ENCODE measurements at places on chromosomes 16 and 17.

DNA sequence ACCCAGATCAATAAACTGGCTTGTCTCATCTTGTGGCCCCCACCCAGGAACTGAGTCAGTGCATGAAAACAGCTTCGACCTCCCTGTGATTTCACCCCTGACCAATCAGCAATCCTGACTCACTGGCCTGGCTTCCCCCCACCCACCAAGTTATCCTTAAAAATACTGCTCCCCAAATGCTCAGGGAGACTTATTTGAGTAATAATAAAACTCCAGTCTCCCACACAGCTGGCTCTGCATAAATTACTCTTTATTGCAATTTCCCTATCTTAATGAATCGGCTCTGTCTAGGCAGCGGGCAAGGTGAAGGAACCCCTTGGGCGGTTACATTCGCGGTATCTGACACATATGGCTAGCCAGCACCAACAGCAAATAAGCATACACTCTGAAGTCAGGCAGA lies 9.8 kb upstream of the RABEP1 start:
- H3K4me1 ChIP-seq, result no peaks in the 10 kb centered on the region
- no peak overlapping the region for H3K27ac ChIP-seq
- no peaks in the 10 kb centered on the region for H3K36me3 ChIP-seq
- H3K4me3 ChIP-seq, result no peak overlapping the region
- no peak for DNase-seq

DNA sequence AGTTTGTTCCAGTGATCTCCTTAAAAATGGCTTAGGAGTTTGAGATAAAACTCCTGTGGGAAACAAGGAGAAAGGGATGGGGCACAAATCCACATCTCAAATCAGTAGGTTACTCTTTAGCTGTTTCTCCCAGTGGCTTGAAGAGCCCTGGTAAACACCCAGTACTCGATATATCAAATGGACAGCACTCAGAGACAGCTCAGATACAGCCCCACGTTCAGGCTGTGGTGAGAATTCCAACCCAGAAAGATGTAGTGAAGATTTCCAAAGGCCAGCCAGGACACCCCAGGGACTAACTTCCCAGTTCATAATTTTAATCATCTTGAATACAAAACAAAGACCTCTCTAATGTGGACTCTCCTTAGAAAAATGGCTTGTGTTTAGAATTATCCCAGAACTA lies 6.4 kb upstream of the VEZF1 start:
- DNase-seq, result no peak
- H3K27me3 ChIP-seq, result no peaks in the 10 kb centered on the region
- peaks cover 5% of the 10 kb centered on the region for H3K36me3 ChIP-seq
- H3K27ac ChIP-seq, result no peak overlapping the region

DNA sequence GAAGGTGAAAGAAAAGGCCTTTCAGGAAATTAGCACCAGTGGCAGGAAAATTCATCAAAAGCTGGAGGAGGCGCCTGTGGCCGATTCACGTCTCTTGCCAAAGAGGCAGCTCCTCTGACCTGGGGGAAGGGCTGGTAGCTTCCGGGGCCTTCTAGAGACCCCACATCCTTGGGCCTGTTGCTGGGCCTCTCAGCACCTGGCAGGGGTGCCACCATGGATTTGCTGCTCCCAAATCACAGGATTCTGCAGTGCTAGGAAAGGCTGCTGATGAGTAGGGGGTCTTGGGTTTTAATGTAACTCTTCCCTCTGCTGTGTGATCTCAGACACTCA lies 11.6 kb upstream of the CBFB start:
- H3K27me3 ChIP-seq, result peaks cover 18% of the 10 kb centered on the region
- DNase-seq, result no peak
- H3K36me3 ChIP-seq, result no peaks in the 10 kb centered on the region
- H3K4me3 ChIP-seq, result no peak overlapping the region
- no peaks in the 10 kb centered on the region for H3K4me1 ChIP-seq
- H3K27ac ChIP-seq, result no peak overlapping the region

DNA sequence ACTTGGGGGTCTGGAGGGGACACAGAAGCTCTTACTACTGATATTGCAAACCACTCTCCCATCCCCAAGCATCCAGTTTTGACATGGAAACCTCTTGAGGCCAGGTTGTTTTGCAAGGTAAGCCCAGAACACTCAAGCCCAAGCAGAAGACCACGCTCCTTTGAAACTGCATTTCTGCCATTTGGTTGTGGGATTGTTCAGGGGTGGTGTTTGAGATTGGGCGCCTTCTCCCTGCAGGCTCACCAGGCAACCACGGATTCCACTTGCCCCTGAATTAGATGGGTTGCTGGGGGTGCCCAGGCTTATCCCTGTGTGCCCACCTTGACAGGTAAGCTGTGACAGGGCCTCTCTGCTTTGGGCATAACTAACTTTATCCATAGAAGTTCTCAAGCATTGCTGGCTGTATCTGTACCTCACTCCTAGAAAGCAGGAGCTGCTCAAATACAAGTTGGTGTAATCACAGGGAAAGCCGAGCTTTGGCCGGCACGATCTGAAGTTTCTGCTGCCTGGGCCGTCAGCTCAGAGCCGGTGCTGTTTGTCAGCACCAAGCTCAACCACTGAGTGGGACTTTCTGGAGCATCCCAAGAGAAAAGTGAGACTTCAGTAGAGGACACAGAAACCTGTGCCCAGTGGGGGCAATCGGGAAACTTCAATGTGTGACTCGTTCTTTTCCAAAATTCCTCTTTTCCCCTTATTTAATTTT lies 93.6 kb downstream of the CYLD start:
- no peaks in the 10 kb centered on the region for H3K36me3 ChIP-seq
- H3K4me3 ChIP-seq, result no peak overlapping the region
- DNase-seq, result no peak
- no peak overlapping the region for H3K27ac ChIP-seq

- no peak overlapping the region for H3K4me3 ChIP-seq
- H3K36me3 ChIP-seq, result no peaks in the 10 kb centered on the region
- no peak overlapping the region for H3K27ac ChIP-seq
- H3K27me3 ChIP-seq, result no peaks in the 10 kb centered on the region
Measured at GRCh38 chr16:73233329-73233765, 185.4 kb upstream of the ZFHX3 start.

- H3K27ac ChIP-seq, result no peak overlapping the region
- no peak for DNase-seq
- H3K36me3 ChIP-seq, result no peaks in the 10 kb centered on the region
- no peaks in the 10 kb centered on the region for H3K4me1 ChIP-seq
- H3K27me3 ChIP-seq, result no peaks in the 10 kb centered on the region
Measured at GRCh38 chr16:6068063-6068462, 970.5 kb upstream of the EEF2KMT start.

DNA sequence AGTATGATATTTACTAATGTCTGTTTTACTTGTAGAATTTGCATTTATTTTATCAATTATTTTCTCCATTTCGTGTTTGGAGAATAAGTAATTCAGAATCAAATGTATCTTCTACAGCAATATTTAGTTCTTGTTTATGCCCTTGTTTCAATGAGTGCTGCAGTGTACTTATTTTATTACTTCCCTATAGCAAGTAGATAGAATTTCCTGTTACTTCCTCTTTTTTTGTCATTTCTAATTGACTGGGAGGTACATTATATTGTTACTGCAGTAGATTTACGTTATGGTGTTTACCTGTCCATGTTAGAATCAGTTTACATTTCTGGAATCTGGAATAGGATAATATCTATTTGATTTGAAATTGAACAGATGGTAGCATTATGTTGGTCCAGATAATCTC lies 71.2 kb downstream of the OMG start:
- no peaks in the 10 kb centered on the region for H3K4me1 ChIP-seq
- no peaks in the 10 kb centered on the region for H3K27me3 ChIP-seq
- H3K36me3 ChIP-seq, result no peaks in the 10 kb centered on the region
- no peak for DNase-seq
- no peak overlapping the region for H3K4me3 ChIP-seq
- no peak overlapping the region for H3K27ac ChIP-seq

- no peak for DNase-seq
- H3K36me3 ChIP-seq, result no peaks in the 10 kb centered on the region
- no peak overlapping the region for H3K4me3 ChIP-seq
- H3K27ac ChIP-seq, result no peak overlapping the region
Measured at GRCh38 chr17:79114458-79115301, 40.1 kb downstream of the ENGASE start.

DNA sequence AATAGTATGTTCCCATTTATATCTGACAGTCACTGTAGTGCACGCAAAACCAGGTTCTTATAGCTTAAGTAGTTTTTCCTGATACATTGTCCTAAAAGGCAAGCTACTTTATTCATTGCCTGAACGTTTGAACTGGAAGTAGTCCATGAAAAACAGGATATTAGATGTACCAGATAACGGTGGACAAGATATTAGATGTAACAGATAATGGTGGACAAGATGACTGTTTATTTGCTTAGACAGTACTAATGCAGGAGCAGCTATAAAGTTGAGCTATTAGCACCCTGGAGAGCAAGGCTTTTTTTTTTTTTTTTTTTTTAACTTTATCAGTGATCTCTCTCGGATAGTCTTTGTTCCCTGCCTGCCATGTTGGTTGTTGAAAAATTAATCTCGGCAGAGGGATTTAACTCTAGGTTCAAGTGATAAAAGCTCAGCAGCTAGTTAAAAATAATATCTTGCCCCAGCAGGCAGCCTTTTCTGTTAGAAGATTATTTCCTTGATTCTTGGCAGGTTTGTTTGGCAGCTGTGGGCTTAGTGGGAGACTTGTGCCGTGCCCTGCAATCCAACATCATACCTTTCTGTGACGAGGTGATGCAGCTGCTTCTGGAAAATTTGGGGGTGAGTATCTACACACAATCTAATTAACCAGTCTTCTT lies 17.3 kb upstream of the TBKBP1 start:
- no peak overlapping the region for H3K4me3 ChIP-seq
- peaks cover 56% of the 10 kb centered on the region for H3K36me3 ChIP-seq
- H3K4me1 ChIP-seq, result no peaks in the 10 kb centered on the region
- no peaks in the 10 kb centered on the region for H3K27me3 ChIP-seq
- H3K27ac ChIP-seq, result no peak overlapping the region
- DNase-seq, result no peak

DNA sequence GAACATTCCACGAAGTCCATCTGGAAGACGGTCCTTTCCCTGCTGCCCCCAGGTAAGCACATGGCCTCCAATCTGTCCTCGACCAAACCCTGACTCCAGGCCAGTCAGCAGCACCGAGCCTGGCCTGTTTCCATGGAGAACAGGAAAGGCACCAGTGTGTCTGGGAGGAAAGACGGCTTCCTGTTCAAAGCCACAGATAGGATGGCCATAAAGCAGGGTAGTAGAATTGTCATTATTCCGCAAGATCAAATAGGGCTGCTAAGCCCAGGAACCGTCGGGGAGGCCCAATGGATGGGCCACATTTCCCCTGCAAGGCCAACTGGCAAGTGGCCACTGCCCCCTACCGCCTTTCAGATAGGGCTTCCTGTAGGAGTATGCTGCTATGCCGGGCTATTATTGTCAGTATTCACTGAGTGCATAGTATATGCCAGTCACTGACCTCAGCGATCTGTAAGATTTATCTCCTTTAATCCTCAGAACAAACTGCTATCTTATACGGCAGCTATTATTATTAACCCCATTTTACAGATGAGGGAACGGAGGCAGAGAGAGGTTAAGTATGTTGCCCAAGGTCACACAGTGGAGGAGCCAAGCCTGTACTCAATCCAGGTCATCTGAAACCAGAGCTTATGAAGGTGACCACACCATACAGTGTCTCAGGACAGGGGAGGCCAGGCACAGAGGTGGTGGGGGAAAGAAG lies 23.0 kb upstream of the PLCG2 start:
- no peaks in the 10 kb centered on the region for H3K36me3 ChIP-seq
- H3K27ac ChIP-seq, result no peak overlapping the region
- H3K4me3 ChIP-seq, result no peak overlapping the region
- DNase-seq, result no peak
- H3K27me3 ChIP-seq, result no peaks in the 10 kb centered on the region
- peaks cover 1% of the 10 kb centered on the region for H3K4me1 ChIP-seq

DNA sequence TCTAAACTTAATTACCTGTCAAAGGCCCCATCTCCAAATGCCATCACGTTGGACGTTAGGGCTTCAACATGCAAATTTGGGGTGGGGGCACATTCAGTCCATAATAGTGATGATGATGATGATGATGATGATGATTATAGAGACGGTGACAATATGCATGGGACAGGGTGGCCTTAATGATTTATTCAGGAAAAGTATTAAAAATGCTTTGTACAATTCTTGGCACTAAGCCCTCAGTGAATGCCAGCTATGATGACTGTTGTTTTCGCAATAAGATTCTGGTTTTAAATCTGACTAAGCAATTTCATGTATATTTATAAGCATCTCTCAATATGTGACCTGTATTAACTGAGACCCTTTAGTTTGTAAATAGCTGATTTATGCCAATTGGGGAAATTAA lies 106.3 kb downstream of the C16orf95 start:
- no peak overlapping the region for H3K4me3 ChIP-seq
- no peaks in the 10 kb centered on the region for H3K36me3 ChIP-seq
- no peak overlapping the region for H3K27ac ChIP-seq

DNA sequence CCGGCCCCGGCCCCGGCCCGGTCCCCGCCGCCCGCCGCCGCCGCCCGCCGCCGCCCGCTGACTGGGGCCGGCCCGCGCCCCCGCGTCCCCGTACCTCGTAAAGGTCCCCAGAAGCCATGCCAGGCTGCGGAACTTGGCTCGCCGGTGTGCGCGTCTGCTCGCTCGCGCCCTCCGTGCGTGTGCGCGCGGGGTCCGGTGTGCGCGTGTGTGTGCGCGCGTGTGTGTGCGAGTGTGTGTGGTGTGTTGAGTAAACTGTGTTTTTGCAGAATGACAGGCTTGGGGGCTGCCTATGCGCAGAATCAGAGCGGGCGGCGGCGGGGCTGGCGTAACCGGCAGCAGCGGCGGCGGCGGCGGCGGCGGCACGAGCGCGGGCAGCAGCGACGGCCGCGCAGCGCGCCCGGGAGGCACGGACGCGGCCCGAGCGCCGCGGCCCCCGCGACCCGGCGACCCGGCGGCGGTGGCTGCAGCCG lies 307 bp downstream of the CDYL2 start:
- no peaks in the 10 kb centered on the region for H3K4me1 ChIP-seq
- no peaks in the 10 kb centered on the region for H3K36me3 ChIP-seq

DNA sequence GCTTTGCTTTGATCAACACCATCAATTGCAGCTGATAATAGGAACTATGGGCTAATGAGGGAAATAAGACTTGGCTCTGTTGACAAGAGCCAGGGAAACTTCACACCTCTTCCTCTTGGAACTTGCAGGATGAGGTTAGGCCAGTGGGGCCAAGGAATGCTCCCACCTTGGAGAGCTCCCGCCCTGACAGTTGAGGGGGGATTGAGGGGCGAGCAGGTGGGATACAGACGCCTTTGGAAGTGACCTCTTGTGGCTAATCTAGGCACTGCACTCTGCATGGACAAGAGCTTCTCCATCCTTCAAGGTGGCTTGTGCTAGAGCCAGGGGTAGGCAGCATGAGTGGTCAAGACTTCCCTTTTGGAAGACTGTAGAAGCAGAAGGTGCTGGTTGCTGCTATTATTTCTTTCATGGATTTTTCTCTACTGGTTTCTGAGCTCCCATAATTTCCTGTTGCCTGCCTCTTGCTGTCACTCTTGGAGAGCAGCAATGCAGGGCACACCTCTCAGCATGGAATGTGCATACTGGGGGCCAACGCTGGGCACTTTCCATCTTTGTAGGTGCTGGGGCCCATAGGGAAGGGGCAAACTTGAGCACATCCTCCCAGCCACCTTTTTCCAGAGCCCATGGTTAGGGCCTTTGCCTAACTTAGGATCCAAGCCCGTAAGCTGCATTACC lies 2.3 kb upstream of the PHF12 start:
- no peaks in the 10 kb centered on the region for H3K36me3 ChIP-seq
- H3K4me3 ChIP-seq, result no peak overlapping the region
- no peak overlapping the region for H3K27ac ChIP-seq
- no peaks in the 10 kb centered on the region for H3K27me3 ChIP-seq
- H3K4me1 ChIP-seq, result peaks cover 2% of the 10 kb centered on the region
